ENCODE measurements at places on chromosomes 6 and 20.
A peak's percentile ranks its signal among the peaks of the same experiment; 100 is the strongest.

DNA sequence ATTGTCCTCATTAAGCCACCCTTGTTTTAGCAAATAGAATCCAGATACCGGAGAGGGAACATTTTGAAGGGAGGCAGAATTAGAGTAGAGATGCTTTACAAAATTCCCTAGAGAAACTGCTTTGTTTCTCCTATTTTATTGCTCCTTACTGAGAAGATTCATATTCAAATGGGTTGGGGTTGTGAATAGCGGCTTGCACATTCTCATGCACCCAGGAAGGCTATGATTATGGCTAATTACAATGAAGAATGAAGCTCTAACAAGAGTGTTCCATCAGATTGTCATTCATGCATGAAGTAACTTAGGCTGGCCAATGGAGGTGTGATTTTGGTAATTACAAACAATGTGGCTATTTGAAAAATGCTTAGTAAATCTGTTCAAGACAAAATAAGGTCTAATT lies 129.6 kb downstream of the PACRG start:
- no peak for DNase-seq

DNA sequence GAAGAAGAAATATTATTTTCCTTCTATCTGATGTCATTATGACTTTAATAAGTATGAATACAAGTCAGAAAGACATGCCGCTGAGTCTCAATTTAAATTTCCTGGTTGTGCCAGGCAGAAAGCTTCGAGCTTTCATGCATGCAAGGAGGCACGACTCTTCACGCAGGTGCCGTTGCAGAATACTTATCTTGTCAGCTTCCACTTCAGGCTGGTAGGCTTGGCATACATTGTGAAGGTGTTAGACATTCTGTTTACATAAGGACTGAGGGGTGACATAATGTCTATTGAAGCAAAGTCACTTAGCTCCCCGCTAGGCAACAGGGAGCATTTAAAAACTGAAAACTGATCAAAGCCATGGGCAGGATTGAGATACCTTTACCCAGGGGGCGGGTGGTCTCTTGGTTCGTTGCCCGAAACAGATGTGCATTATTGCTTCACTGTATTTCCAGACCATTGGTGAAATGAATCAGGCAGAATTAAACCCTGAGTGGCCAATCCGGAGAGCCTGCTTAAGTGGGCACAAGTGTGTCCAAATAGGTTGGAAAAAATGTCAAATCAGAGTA lies 16.4 kb downstream of the BMP6 start:
- no peak for DNase-seq

DNA sequence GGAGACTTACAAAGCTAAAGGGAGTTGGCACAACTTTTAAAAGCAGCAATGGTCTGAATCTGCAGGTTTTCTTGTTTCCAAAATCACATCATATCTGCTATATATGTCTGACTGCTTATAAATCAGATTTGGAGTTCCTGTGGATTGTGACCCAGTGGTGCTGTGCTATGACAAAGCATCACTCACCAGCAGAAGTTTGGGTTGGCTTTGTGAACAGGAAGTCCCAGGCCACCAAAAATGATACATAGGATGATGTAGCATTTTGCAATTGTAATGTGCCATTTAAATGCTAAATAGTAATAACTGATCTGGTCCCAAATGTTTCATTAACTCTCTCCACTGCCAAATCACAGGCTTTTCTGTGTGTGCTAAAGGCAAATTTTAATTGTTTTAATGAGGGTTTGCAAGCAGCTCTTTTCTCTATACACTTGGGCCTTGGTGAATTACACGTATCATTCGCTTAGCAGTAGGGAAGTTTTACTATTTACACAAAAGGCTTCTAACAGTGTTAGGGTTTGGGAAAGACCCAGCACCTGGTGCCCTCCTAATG lies 60.8 kb downstream of the SYNDIG1 start:
- DNase-seq, result no peak

- no peak for DNase-seq
Measured at GRCh38 chr6:73028893-73029450, 196.3 kb downstream of the KHDC1L start.

DNA sequence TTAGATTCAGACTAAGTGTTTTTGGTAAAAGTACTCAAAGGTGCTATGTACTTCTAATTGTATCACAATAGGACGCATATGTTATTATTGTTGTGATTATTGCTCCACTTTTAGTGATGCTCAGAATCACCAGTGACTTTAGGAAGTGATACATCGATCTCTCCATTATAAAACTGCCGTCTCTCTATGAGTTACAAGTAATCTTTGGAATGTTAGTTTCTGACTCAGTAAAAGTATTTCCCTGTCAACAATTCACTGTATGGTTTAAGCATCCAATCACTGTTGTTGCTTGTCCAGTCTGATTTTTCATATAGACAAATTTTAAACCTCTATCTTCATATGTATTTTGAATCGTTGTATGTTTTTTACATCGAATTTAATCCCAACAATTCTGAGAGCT lies 9.4 kb downstream of the DCBLD1 start:
- DNase-seq, result peak; percentile 82

DNA sequence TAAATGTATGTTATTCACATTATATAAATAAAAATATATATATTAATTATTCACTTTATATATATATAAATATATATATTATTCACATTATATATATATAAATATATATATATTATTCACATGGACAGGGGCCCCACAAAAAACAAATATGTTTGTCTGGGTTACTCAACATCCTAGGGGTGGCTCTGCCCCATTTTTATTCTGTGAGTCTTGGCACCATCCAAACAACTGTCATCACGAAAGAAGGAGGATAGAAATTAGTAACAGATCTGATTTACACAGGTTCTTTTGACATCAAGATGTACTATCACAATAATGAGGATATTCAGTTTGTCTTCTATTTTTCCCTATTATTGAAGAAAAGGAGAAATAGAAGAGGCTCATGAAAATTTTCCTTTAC lies 187.3 kb downstream of the GPX5 start:
- DNase-seq, result no peak

- no peak for DNase-seq
Measured at GRCh38 chr6:133467982-133468380, 226.8 kb downstream of the EYA4 start.

DNA sequence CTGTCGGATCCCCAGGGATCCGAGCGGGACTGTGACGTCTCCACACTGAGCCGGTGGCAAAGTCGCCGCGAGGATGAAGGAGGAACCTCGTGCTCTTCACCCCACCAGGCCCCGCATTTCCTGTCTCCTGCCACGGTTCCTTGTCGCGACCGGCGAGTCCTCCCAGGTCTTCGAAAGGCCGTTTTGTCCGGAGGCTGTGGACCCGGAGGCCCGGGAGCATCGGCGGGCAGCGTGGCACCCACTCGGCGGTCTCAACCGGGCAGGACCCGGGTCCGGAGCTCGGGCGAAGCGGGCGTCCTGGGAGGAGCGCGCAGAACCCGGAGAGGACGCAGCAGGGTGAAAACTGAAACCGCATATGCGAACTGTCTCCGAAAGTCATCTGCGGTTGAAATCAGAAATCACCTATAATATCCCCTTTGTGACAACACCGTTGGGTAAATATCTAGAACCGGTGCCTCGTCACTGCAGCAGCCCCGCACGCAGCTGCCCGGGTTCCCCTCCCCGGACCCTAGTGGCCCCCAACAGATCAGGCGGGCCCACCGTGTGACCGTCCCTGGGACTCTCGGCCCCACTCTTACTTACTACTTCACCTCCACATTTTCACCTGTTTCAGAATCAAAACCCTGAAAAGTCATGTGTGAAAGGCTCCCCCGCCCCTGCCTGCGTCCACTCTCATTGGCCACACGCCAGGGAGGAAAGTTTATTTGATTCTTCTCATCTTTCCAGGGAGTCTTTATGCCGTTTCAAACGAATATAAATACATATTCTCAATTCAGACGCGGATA lies 3.1 kb upstream of the ULBP2 start:
- DNase-seq, result peak; percentile 10

DNA sequence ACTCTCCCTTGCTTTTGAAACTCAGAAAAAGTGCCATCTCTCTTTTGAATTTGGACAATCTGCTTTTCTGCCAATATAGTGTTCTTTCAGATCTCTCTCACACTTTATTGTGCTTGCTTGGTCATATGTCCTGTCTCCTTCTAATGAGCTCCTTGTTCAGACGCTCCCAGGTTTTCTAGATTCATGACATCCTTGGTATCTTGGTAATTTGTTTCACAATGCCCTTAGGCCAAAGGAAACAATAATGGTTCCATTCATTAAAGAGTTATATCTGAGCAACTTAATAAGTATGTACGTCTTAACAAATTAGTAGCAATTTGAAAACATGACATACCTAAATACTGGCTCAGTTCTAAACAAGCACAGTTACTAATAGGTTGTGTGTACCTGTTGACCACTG lies 293.4 kb upstream of the SPTLC3 start:
- DNase-seq, result no peak

DNA sequence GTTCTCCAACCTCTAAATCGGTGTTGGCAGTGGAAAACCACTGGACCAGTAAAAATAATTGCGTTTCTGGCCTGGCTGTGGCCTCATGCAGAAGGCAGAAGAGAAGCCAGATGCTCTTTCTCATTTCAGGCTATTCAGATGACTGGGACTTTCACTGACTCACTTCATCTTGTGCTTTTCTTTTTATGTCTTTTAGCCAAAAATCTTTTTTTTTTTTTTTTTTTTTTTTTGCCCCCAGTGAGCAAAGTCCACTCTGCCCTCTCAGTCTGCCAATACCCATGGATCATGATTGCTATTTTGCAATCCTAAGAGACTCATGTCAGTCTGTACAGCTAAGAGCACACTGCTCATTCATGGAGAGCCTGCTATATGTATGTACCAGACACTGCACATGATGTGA lies 962.5 kb downstream of the KIF16B start:
- DNase-seq, result no peak

DNA sequence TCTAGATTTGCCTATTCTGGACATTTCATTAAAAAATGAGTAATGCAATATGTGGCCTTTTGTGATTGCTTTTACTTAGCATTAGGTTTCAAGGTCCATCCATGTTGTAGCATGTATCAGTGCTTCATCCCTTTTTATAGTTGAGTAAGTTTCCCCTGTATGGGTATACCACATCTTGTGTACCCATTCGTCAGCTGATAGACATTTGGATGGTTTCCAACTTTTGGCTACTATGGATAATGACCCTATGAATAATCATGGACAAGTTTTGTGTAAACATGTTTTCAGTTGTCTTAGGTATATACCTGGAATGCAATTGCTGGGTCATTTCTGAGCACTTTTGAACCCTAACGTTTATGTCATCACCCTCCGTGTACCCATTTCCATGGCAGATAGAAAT lies 15.4 kb downstream of the METTL24 start:
- no peak for DNase-seq

- no peak for DNase-seq
Measured at GRCh38 chr6:39029156-39030011, 19.2 kb upstream of the GLP1R start.
